ENCODE measurements at places on chromosomes 5 and 9.

GRCh38 chr5:117982691-117983090, 1005.7 kb downstream of the DTWD2 start:
- DNase-seq = no peak

DNA sequence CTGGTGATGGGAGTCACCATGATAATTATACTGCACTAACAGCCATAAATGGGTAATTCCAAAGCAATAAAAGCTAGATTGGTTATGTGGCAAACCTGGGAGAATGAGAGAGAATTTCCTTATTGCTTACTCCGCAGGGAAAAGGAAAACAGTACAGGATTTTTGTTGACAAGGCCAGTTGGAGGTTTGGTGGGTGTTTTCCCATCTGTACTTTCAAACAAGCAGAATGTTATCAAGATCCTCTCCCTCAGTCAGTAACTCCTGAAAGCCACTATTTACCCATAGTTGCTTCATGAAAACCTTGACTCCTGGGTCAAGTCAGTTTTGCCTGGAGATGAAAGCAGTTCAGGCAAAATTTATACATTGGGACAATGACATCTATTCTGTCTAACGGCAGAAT, 26.4 kb downstream of the IL9 start:
- no peak for DNase-seq

GRCh38 chr9:85510830-85511504, 230.8 kb downstream of the AGTPBP1 start:
- no peak for DNase-seq

- no peak for DNase-seq
Measured at GRCh38 chr5:153347611-153348010, 142.9 kb upstream of the GRIA1 start.

- DNase-seq = no peak
Measured at GRCh38 chr9:78712903-78713613, 416.1 kb downstream of the PSAT1 start.

DNA sequence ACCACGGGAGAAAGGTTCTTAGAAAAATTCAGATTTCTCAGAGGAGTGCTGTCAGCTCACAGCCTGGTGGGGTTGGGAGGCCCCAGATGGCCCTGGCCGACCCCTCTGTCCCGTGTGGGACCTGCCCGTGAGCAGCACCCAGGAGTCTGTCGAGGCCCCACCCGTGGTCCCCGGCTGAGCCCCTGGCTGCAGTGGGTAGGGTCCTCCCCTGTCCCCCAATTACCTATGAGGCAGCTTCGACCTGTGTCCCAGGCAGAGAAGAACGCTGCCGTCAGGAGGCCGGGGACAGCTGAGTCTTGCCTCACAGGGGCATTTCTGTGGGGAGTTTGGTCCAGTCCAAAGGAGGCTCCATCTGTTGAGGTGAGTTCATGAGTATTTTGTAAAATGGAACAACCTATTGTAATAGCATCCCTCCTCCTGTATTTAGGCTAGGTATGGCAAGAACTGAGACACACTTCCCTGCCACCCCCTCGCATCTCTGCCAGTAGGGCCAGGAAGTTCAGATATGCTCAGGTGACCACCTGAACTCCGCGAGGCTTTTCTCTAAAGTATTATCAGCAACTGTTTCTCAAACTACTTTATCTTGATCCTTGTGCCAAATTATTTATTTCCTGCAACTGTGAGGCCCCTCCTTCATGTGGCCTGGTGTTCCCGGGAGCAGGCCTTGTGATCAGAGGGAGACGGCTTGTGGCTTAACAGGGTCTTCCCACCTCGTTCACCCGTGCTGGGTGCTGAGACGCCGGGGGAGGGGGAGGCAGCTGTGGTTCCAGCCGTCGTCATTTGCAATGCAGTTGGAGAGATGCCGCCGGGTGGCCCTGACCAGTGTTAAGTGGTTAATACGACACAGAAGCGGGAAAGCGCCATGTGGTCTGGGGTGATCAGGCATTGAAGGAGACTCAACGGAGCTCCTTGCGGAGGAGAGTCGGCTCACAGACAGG, 1.7 kb downstream of the AHRR start:
- no peak for DNase-seq

DNA sequence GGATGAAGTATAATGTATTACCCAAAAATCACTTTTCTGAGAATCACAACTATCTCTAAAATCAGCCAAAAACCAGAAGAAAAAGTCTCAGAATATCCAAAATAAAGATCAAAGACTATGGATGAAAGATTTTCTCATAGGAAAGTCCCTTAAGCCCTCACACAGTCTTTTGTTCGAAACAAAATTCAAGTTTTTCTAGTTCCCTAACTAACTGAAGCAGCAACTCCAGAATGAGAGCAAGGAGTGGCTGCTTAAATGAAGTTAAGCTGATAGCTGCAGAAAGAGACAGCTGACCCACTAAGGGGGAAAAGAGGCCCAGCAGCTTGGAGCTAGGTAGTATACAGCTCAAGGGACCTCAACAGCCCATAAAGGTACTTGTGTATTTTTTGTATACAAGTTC, 8.4 kb downstream of the ZBTB5 start:
- no peak for DNase-seq

- no peak for DNase-seq
Measured at GRCh38 chr5:87184605-87185004, 83.1 kb upstream of the RASA1 start.

DNA sequence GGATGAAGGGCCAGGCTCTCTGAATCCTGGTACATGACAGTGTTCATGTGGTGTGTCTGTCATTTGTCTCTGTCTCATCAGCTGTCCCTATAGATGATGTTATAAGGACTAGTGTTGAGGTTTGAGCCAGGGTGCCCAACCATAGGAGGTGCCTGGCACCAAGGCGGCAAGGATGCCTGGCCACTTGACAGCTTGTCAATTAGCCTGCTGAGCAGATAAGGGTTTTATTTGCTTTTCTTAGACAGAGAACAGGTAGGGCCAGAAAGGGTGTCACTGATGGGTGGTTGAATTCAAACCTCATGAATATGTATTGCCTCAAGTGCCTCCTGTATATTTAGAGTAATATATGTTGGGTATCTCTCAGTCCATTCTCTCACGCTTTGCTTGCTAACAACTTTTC, 30.1 kb upstream of the AUH start:
- no peak for DNase-seq

DNA sequence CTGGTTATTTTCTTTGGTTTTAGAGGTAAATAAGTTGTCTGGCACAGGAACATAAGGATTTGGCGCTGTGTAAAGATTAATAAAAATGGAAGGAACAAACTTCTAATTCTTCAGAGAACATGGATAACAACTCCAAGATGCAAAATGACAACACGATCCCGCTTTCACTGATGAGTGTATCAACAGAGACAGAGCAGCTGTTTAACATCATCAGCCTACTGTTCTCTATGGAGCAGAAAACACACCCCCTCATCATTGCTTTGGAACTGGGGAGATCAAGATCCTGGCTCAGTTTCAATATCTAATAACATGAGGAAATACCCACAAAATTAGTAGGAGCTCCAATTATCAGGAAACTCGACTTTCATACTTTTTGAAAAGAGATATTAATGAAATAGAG, 8.3 kb upstream of the GAS1 start:
- DNase-seq = no peak

- no peak for DNase-seq
Measured at GRCh38 chr5:145811834-145812625, 23.1 kb downstream of the PRELID2 start.

DNA sequence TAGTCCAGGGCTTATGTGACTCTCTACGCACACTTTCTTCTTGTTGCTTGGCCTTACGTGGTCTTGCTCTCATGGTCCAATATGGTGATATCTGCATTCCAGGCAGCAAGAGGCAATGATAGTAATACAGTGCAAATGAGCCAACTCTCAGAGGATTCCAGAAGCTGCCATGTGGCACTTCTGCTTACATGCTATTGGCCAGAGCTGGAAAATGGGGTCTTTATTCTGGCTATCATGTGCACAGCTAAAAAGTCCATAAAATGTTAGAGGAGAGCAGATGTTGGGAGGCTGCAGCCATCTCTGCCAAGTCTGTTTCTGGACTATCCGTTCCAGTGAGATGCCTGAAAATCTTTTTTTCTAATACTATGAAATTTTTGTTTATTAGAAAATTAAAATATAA, 2.9 kb upstream of the SEPTIN8 start:
- no peak for DNase-seq

All from stimulated activated CD4-positive, alpha-beta T cell treated with anti-CD3 and anti-CD28 coated beads, TNF-alpha, amount 100 ng/mL, for 1 hour (primary cell).